ENCODE measurements at places on chromosomes 3 and 15.
A peak's percentile ranks its signal among the peaks of the same experiment; 100 is the strongest.

GRCh38 chr15:39639037-39639436 lies 58.2 kb downstream of the THBS1 start:
- DNase-seq = no peak

DNA sequence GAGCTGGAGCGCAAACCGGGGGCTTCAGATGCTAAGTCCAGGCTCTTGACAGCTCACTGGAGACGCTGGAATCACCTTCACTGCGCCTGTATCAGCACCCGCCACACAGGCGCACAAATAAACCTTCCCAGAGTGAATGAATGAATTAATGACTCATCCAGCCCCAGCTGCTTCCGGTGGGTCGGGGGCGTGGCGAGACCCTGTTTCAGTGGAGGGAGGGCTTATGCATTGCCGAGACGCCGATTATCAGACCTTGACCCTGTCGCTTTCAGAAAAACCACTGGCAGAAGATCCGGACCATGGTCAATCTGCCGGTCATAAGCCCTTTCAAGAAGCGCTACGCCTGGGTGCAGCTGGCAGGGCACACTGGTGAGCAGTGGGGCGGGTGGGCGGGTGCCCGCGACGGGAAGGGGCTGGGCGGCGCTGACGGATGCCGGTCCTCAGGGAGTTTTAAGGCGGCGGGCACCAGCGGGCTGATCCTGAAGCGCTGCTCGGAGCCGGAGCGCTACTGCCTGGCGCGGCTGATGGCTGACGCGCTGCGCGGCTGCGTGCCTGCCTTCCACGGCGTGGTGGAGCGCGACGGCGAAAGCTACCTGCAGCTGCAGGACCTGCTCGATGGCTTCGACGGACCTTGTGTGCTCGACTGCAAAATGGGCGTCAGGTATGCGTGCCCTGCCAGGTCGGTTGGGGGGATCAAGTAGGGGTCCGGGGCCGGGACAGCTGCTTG lies 7.7 kb downstream of the ITPKA start:
- DNase-seq = no peak

DNA sequence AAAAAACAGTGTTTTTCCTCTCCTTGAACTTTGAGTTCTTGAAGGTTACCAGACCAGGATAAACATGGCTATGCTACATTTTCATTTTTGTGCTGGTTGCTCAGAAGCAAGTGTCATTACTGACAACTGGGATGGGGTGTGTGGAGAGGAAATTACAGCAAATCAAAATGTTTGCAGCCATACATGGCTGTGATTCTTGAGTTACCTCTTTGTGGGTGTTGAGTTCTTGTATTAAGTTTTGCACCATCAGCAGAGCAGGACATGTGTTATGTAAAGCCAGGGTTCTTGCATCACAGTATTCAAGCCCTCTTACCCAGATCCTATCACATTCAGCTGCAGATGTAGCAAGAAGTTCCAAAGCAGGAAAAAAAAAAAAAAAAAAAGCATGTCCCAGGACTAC lies 53.9 kb upstream of the ATOSA start:
- no peak for DNase-seq

DNA sequence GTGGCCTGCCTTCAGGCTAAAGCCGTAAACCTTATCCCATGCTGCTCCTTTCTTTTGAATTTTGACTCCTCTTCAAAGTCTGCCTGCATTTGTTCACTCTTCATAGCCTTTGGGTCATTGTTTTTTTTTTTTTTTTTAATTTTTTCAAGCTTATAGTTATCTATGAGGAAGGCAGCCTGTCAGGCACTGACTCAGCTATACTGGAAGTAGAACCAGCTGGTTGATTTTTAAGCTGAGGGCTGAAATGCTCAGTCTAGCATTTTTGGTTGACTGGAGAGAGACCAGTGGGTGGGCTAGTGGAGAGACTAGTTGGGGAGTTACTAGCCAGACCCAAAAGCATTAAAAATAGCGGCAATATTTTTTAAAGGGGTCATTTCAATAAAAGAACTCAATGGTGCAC lies 44.1 kb downstream of the C3orf20 start:
- DNase-seq = no peak

- DNase-seq = no peak
Measured at GRCh38 chr3:128457937-128458336, 8.8 kb downstream of the DNAJB8 start.

DNA sequence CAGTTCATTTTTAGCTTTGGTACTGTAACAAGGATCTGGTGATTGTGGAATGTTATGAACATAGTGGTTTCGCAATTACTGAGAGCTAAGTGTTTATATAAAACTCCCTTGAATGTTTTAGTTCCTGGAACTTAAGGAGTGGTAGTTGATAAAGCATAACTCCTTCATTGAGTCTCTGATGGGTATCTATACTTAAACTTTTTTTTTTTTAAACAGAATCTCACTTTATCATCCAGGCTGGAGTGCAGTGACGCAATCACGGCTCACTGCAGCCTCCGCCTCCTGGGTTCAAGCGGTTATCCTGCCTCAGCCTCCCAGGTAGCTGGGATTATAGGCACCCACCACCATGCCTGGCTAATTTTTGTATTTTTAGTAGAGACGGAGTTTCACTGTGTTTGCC lies 11.3 kb downstream of the PRKCI start:
- DNase-seq = no peak

- no peak for DNase-seq
Measured at GRCh38 chr3:23834082-23834870, 28.5 kb downstream of the UBE2E1 start.

DNA sequence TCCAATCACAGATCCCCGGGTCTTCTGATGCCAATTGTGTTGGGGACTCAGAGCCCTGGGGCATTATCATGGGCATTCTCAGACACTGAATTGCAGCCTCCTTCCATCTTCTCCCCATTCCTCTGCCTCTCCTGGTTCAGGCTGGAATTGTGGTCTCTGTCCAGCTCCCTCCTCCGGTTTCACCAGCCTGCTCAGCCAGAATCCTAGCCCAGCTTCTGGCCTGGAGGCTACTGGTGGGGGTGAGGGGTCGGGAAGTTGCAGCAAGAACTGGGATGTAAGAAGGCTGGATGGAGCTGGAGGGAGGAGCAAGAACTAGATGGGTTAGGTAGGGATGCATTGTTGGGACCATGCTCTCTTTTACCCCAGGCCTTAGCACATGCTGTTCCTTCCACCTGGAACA lies 53.5 kb downstream of the TLE3 start:
- DNase-seq = no peak

- DNase-seq = no peak
Measured at GRCh38 chr15:80491163-80491847, 87.1 kb downstream of the ARNT2 start.

- DNase-seq = peak; percentile 5
Measured at GRCh38 chr3:188796122-188796631, 375.6 kb upstream of the TPRG1 start.

GRCh38 chr3:133393691-133394474 lies 6.0 kb upstream of the BFSP2 start:
- DNase-seq = no peak

DNA sequence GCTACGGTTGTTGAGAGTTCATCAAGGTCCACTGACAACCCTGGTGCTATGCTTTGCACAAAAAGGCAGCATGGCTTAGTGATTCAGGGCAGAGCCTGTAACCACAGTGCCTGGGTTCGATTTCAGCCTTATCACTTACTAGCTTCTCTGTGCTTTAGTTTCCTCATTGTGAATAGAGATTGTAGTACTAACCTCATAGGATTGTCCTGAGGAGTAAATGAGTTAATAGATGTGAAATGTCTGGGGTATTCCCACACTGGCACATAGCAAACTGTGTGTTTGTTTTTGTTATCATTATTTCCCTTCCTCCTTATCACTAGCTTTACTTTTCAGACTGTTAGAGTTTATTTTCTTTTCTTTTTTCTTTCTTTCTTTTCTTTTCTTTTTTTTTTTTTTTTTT lies 16.3 kb downstream of the CRTAP start:
- DNase-seq = no peak

- no peak for DNase-seq
Measured at GRCh38 chr3:125443923-125444322, 68.8 kb upstream of the ZNF148 start.

DNA sequence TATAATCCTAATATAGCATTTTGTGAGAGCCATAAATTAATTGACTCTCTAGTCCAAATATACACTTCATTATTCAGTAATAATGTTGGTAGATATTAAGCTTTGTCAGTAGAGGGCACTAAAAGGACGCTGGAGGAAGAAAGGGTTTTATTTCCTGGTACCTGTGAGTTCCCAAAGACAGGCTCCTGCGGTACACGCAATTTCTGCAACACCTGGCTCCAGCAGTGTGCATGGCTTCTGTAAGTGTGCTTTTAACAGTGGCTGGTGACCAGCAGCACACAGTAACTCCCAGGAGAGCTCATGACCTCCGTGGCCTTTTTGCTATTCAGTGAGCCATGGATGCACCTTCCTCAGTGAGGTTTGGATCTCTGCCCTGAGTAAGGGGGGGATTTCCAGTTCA lies 338.3 kb upstream of the ZNF385D start:
- peak; percentile 5 for DNase-seq

- no peak for DNase-seq
Measured at GRCh38 chr3:74561881-74562280, 52.6 kb downstream of the CNTN3 start.

GRCh38 chr3:161920196-161920595 lies 423.6 kb downstream of the OTOL1 start:
- DNase-seq = no peak

DNA sequence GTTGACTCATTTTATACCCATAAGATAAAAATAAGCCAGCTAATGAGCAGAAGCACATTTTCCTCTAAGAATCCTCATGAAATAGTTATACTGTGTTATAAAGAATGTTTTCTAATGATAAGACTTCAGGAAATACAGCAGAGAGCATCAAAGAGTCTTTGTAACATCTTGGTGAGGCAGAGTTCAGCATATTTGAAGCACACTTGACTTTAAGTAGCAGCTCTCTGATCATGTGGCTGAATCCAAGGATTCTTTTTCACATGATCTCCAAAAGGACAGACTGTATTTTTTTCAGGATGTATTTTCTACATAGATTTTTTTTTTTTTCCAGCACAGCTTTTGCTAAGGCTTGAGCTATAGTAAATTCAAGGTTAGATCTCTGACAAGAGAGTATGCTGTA lies 195.1 kb downstream of the SI start:
- no peak for DNase-seq

GRCh38 chr3:46910166-46910760 lies 32.7 kb downstream of the PTH1R start:
- no peak for DNase-seq

DNA sequence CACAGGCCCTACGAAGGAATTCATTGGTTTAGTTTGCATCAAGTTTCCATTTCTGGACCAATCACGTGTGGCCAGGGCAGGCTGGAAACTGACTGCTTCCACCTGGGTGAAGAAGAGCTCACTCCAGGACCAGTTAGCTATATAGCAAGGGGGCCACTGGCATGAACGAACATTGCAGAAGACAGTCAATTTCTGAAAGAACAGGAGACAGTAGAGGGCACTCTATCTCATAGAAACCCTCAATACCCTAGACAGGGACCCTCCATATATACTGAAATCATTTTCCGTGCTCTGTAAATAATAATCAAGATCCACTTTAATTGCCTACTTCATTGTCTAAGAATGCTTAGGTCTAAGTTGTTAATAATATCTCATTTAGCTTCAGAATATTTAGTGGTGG lies 215.6 kb downstream of the CADPS start:
- DNase-seq = no peak

GRCh38 chr15:95497634-95498033 lies 832.9 kb upstream of the NR2F2 start:
- DNase-seq = no peak

GRCh38 chr3:183897606-183898005 lies 12.9 kb upstream of the PARL start:
- DNase-seq = no peak

GRCh38 chr15:41819455-41820050 lies 8.3 kb upstream of the JMJD7 start:
- no peak for DNase-seq

DNA sequence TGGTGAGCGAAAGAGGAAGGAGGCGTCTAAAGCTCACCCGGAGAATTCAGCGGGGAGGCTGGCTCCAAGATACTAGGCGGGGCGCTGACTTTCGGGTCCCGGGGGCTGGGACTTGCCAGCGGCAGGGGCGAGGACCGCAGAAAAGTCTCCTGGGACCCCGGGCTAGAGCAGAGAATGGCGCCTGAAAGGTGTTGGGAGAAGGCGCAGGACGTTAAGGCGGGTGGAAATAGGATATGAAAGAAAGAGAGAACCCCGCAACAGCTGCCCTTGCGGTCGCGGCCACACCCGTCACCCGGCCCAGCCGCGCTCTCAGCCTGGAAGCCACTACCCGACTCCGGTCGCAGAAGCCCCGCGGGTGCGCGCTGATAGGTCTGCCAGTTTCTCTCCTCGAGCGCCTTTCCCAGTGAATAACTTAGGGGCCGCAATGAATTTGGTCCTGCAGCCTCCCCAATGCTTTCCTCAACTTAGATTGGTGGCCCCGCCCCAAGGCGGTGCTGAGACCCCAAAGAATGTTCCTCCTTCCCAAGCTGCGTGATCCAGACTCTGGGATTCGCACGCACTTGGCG lies 604 bp downstream of the LTK start:
- no peak for DNase-seq
